ENCODE measurements at places on chromosomes 13 and 19. TPM values are rescaled to one million over a fixed set of nuclear protein-coding genes. Genes with fewer than 3 reads are reported as not detected.

PLPP2 gene
- 1.0 TPM for total RNA-seq

PNMA8A gene
- 0.33 TPM for total RNA-seq

PRKACA gene
- 37.3 TPM for total RNA-seq

TGFBR3L gene
- not detected for total RNA-seq

AXL gene
- total RNA-seq, result 118 TPM

OR7D2 gene
- not detected for total RNA-seq

KLK6 gene
- not detected for total RNA-seq

SIGLEC12 gene
- total RNA-seq, result not detected

FGF21 gene
- not detected for total RNA-seq

NCCRP1 gene
- total RNA-seq, result not detected

FGF22 gene
- 1.3 TPM for total RNA-seq

CYP2A6 gene
- total RNA-seq, result 1.7 TPM
